ENCODE measurements at places on chromosomes 5 and 9.

GRCh38 chr5:138610918-138611677 lies 35.9 kb upstream of the HSPA9 start:
- peak; percentile 48 for DNase-seq

- no peak for DNase-seq
These were observed 60.6 kb upstream of the TRPC7 start for GRCh38 chr5:136425921-136426320.

DNA sequence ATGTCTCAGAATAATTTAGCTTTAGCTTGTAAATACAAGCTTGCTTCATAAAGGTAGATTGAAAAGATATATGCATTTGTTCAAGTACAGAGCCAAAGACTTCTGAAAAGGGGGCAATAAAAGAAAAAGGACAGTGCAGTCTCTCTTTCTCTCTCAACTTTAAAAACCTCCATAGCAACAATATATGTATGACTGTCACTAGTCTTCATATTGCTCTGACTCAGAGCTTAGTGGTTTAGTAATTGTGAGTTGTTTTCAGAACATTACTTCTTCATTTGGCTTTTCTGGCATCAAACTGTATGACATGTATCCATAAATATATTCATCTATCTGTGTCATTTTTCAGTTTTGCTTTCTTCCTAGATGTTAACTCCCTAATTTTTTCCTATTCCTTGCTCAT lies 194.6 kb upstream of the KIF2A start:
- DNase-seq = no peak

GRCh38 chr5:1437226-1437829 lies 7.9 kb downstream of the SLC6A3 start:
- DNase-seq = peak; percentile 17

DNA sequence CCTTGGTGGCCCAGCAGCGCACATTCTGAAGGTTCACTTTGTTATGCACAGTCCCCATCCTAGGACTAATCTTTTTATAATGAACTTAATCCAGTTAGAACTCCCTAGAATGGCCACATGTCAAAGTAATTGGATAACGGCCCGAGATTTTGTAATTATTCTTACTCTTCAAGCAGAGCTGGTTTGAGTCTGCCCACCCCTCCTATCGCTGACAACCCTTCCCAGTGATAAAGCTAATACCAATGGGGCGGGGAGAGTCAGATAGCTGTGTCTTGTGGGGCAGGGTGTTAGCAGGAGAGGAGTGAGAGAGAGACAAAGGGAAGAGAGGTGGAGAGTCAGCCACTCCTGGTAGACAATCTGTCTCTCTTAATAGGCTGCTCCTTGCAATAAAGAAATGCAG lies 356.9 kb downstream of the SLIT3 start:
- no peak for DNase-seq

DNA sequence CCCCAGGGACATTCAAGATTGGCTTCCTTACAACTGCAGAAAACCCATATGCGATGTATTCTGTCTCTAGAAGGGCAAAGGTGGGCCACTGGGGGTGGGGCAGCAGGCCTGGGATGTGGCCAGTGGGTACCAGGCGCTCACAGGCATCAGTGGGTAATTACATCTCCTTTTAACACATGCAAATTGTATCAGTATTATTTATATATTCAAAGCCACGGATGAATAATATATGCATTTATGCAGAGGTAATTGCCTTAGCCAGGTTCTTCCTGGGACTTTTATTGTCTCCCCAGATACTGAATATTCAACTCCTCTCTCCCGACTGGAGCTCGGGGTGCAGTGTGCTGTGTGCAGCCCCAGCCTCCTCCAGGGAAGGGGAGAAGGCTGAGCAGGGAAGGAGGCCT lies 109.4 kb upstream of the MVB12B start:
- DNase-seq = no peak

GRCh38 chr5:54309691-54310432 lies 511 bp downstream of the ARL15 start:
- no peak for DNase-seq

DNA sequence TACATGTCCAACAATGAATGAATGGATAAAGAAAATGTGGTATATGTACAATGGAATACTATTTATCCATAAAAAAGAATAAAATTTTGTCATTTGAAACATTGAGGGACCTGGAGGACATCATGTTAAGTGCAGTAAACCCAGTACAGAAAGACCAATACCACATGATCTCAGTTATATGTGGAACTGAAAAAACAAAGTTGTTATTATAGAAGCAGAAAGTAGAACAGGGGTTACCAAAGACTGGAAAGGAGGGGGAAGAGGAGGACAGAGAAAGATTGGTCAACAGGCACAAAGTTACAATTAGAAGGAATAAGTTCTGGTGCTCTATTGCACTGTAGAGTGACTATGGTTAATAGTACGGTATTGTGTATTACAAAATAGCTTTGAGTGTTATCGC lies 233.8 kb downstream of the SEMA6A start:
- DNase-seq = no peak

GRCh38 chr5:150632305-150633160 lies 7.9 kb upstream of the SYNPO start:
- DNase-seq = no peak

DNA sequence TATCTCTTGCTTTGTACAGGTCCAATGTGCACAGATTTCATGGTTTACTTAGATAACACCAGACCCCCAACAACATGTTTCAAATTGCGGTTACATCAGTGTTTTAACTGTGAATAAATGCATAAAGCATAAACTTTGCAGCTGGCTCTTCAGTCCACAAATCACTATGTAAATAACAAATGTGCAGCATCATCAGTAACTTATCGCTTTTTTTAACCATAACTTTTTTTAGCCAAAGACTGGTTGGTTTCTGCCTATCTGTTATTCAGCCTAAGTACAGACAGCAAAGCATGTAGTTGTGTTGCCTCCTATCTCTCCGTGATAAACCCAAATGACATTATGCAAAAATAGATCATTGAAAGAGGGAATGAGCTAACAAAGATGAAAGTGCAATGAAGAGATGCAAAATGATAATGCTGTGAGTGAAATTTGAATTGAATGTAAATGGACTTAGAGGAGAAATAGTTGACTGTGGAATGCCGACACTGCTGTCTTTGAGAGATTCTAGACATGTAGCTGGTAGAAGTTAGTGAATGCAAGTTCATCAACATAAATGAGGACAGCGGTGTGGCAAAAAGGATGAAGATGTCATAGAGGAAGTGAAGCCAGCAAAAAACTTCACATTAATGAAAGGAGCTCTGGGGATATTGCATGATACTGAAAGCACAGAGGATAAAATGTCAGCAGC lies 108.8 kb downstream of the PDE8B start:
- DNase-seq = no peak

GRCh38 chr9:129407905-129408452 lies 212.9 kb downstream of the C9orf50 start:
- DNase-seq = no peak

DNA sequence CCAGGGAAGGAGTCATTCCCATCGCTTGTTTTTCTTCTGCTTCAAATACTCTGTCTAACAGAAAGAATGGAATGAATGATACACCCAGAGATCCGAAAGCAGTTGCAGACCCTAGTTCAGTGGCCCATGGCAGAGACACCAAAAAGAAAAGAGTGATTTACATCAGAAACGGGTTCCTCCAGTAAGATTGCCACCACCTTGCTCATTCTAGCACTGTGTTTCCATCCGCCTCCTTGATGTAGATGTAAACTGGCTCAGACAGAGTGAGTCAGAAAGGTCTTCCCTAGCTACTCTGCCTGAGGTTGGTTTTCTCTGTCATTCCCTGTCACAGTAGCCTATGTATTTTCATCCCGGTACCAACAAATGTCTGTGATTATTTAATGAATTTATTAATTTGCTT lies 15.9 kb upstream of the CLINT1 start:
- no peak for DNase-seq

GRCh38 chr9:12439267-12439666 lies 253.9 kb upstream of the TYRP1 start:
- no peak for DNase-seq

DNA sequence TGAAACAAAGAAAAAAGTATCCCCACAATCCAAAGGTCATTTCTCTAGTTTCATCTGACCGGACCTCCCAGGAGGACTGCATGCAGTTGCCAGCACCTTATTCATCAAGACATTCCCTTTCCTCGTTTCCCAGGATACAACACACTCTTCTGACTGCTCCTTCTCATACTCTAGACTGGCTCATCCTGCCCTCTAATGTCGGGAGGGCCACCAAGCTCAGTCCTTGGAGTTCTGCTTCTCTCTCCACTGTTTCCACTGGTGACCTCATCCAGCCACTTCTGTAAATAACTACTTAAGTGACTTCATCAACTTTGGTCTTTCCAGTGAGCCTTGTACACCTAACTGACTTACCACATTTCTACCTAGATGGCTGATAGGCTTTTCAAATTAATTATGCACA lies 179.1 kb downstream of the EPB41L4A start:
- no peak for DNase-seq

- peak; percentile 59 for DNase-seq
These were observed 74.0 kb downstream of the UBAP1 start for GRCh38 chr9:34252670-34253459.

- no peak for DNase-seq
These were observed 10.8 kb upstream of the ADRA1B start for GRCh38 chr5:159905496-159905895.

DNA sequence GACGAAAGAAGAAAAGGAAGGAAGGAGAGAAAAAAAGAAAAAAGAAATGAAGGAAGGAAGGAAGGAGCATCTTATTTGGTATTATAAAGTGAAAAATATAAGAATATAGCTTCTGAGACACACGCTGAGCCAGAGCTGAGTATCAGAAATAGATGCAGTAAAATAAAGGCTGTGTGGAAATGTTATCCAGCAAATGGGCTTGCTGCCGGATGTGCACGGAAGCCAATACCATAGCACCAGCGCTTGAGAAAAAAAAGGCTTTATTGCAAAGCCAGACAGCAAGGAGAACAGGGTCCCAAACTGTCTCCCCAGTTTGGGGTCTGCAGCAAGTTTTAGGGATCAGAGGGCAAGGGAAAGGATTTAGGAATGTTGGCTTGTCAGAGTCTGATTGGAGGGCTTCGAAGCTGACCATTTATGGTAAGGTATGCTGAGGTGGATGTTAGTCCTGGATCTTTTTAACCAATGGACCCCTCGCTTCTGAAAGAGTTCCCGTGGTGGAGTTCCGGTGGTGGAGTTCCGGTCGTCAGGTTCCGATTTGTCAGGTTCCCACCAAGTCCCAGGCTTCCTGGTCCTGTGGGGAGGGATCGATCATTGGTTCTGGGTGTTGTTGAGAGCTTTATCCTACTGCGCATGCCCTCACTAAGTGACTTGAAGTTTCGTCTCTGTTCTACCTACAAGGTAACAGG lies 70.4 kb downstream of the SFXN1 start:
- no peak for DNase-seq

All from right hindlimb (tissue), 1 donor.